ENCODE measurements at places on chromosomes 13 and 19. TPM values are rescaled to one million over a fixed set of nuclear protein-coding genes. Genes with fewer than 3 reads are reported as not detected.

The FFAR1 gene
- total RNA-seq: not detected

The NLRP9 gene
- total RNA-seq: not detected

The ZNF223 gene
- 8.5 TPM for total RNA-seq

The LEUTX gene
- not detected for total RNA-seq

The ZNF415 gene
- total RNA-seq: not detected

The PEG3 gene
- total RNA-seq: 2.7 TPM

The ZNF534 gene
- not detected for total RNA-seq

The RNF225 gene
- not detected for total RNA-seq

The DIRAS1 gene
- total RNA-seq: 0.41 TPM

The HSPB6 gene
- total RNA-seq: 62.5 TPM

The IGFL2 gene
- not detected for total RNA-seq

The KANK3 gene
- total RNA-seq: 3.2 TPM

The LGI4 gene
- total RNA-seq: 27.0 TPM

The SLC1A6 gene
- not detected for total RNA-seq

The DNAAF3 gene
- 0.40 TPM for total RNA-seq

The ZNF578 gene
- total RNA-seq: 0.96 TPM

The C2CD4C gene
- total RNA-seq: not detected

The PLEKHG2 gene
- total RNA-seq: 16.1 TPM

The PLK5 gene
- total RNA-seq: not detected

The SPHK2 gene
- total RNA-seq: 45.1 TPM

The KCNN4 gene
- total RNA-seq: 72.2 TPM

The DMPK gene
- 27.7 TPM for total RNA-seq

The TIMM50 gene
- 54.0 TPM for total RNA-seq

The ALOX5AP gene
- total RNA-seq: 12.1 TPM

The PIH1D1 gene
- 93.3 TPM for total RNA-seq

The CADM4 gene
- total RNA-seq: 4.0 TPM

Data from transverse colon (tissue), 4 donors.